Mucosa of descending colon (tissue), 3 donors: ENCODE measurements at places on chromosomes 2 and 18. TPM values are rescaled to one million over a fixed set of nuclear protein-coding genes. Genes with fewer than 3 reads are reported as not detected.

GRCh38 chr2:238220892-238221521 lies 17.5 kb upstream of the ILKAP start:
- no peak for DNase-seq

CHAC2 gene
- total RNA-seq, result 3.1 TPM

DNA sequence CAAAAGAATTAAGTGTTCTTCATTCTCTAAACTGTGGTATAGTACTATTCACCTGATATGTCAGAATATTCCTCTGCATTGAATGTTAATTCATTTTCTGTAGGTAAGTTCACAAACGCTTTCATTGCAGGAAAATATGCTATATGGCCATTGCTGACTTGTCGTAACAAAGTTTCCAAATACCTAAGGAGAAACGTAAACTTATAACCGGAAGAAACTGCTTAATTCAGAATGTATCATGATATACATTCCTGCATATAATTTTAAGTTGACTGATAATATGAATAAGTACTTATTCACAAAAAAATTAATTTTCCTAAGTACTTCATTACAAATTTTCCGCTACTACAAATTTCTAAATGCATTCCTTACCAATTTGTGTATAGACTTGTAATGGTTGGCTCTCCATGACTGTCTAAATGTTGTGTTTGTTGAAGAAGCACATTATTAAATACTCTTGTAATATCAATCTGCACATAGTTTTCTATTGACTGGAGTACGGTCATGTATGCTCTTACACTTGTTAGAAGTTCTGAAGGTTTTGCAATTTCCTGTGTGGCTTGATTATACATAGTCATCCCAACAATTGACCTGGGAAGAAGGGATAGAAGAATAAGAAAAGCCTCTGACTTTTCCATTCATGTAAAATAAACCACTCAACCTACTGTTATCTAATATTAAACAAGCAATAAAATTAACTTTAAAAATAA lies 85.4 kb downstream of the NCKAP1 start:
- no peak for DNase-seq

DNA sequence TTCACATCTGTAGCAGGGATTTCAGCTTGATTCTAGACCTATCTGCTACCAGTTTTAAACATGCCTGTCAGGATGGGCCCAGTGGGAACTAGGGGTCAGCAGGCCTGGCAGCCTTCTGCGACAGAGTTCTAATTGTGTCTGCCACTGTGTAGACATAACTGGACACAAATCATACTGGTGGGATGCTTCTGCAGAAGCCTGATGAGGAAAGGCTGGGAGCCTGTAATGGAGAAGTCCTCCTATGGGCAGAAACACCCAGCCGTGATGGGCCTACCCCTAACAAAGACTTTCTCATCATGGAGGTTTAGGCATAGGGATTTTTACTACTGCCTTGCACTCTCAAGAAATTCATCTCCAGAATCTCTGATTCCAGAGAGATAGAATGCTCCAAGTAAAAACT lies 166.9 kb downstream of the PDE11A start:
- DNase-seq, result no peak

GRCh38 chr2:220555961-220556630 lies 928.7 kb downstream of the SLC4A3 start:
- no peak for DNase-seq

OR6B2 gene
- total RNA-seq, result not detected

SLC5A7 gene
- total RNA-seq, result 3.6 TPM

DNA sequence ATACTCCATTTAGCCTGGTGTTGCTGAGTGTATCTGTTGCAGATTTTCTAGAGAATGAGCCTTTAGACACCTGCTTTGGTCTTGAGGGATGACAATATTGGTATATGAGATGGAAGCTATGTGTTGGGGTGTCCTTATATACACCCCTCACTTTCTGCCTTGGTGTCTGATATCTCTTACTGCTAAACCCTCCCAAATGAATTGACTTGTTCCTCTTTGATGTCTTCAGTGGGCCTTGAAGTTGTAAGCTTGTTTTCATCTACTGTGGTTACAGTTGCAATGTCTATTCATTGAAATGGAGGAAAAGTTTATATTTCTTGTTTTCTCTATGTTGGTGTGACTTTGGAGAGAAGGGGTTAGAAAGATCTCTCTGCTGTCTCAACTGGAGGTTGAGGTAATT lies 18.9 kb downstream of the RAB10 start:
- no peak for DNase-seq

TNFRSF11A gene
- total RNA-seq, result 87.3 TPM

DNA sequence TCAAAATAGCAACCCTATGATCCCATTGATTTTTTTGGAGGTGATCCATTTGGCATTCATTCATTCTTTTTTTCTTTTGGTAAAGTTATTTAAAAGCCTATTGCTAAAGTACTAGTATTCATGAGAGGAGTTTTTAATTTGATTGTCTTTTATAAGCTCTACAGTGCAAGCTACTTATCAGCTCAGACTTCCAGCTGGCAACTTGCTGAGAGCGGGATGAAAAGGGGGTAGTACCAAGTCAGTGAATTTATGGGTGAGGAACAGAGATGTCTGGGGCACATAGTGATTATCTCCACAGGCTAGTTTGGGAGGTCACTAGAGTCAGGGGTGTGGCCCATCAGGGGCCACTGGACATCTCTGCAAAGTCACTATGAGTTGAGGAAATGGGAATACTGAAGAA lies 202.4 kb downstream of the PIK3C3 start:
- DNase-seq, result no peak

- DNase-seq, result no peak
Observed at GRCh38 chr2:24469148-24469650, 21.9 kb upstream of the NCOA1 start.

- no peak for DNase-seq
Observed at GRCh38 chr2:167749016-167749415, 498.4 kb downstream of the STK39 start.
